ENCODE measurements at places on chromosomes 6 and 20.

- no peak for DNase-seq
Observed at GRCh38 chr20:19122395-19122794, 90.0 kb upstream of the SLC24A3 start.

GRCh38 chr20:50728981-50729874 lies 2.2 kb upstream of the PARD6B start:
- DNase-seq = no peak

DNA sequence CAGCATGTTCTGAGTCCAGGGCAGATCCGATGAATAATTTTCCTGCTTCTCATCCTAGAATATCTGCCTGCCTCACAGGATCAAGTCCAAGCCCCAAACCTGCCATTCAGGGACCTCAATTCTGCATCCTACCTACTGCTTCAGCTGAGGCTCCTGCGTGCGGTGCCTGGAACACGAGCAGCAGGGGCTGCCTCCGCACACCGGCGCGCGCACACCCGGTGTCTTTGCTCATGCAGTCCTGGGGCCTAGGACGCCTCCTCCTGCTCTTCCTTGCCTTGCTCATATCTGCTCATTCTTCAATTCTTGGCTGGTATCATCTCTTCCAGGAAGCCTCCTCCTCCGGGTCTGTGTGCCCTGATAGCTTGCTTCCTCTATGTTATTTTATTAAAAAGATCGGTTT lies 81.1 kb upstream of the AGPAT4 start:
- DNase-seq = no peak

DNA sequence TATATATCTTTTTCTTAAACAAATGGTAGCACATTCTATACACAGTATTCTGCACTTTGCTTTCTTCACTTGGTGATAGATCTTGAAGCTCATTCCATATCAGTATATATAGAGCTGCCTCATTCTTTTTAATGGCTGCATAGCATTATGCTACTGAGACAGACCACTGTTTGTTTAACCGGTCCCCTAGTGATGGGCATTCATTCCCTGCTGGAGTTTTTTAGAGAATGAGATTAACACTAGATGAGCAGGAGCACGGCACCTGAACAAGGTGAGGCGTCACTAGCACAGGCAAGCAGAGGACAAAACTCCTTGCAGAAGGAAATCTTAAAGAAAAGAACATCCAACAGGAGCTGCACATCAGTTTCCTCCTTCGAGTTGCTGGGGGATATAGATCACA lies 69.6 kb downstream of the GNAS-AS1 start:
- DNase-seq = no peak

GRCh38 chr6:48809245-48809644 lies 653.8 kb downstream of the MMUT start:
- DNase-seq = peak; percentile 35

DNA sequence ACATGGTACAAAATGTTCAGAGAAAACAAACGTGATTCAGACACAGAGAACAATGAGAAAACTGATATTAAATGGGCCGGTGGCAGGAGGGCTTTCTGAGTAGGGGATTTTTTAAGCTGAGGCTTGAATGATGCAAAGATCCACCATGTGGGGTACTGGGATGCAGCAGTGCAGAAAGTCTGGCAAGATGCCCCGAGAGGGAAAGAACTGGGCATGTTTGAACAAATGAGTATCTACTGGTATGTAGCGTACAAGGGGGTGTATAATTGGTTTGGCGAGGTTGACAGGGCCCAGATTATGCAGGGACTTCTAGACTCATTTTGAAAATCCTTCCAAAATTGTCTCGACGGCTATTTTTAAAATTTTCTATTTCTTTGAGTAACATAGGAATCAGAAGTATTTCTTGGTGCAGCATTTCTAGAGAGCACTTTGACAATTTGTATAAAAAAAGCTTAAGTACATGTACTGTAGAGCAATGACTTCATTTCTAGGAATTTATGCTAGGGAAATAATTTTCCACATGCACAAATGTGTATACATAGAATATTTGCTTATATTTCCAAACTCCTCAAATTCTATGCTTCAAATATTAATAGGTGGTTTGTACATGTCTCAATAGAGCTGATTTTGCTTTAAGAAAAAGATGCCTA lies 119.6 kb upstream of the DOK5 start:
- DNase-seq = peak; percentile 32
